NCI-H1105 treated with DMSO at 0.1 percent for 48 hours (cell line): ENCODE measurements at places on chromosomes 12 and 14.
A peak's percentile ranks its signal among the peaks of the same experiment; 100 is the strongest.

DNA sequence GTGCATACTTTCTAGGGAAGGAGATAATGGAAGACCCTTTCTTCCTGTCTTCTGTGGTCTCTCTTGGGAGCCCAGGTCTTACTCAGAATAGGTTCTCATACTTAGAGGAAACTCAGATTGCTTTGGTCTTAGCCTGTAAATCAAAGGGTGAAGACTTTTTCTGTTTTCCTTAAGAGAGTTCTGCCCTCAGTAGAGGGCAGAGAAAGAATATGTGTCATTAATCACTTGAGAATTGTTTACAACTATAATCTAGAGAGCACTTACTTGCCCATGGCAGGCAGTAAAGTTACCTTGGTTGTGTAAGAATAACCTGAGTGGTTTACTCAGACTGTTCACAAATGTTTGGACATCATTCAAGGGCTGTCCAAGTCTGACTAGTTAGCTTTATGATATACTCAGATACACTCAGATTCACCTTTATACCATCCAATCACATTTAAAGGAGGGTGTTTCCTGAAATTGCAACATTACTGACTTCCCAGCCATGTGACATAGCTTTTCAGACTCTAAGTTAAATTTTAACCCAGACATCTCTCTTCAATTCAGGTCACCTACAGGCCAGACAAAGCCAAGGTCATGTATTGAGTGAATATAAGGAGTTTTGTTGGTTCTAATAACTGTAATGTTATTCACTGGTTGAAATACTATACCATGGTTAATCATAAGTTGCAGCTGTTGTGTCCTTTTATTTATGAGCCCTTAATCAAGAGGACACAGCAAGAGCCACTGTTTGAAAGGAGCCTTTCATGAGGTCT, 372.2 kb downstream of the RAD51B start:
- DNase-seq: no peak

GRCh38 chr12:1443421-1444141, 150.8 kb downstream of the FBXL14 start:
- DNase-seq: no peak

DNA sequence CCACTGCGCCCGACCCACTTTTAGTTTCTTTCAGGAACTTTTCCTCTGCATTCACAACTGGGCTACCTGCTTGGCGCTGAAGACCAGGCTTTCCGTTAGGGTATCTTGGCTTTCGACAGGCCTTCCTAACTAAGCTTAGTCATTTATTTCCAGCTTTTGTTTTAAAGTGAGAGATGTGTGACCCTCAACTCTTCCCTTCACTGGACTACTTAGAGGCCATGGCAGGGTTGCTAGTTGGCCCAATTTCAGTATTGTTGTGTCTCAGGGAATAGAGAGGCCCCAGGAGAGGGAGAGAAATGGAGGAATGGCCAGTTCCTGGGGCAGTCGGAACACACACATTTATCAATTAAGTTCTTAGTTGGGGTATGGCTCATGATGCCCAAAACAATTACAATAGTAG, 10.4 kb downstream of the MTA1 start:
- no peak for DNase-seq

- no peak for DNase-seq
Measured at GRCh38 chr12:43285159-43285598, 266.8 kb downstream of the ADAMTS20 start.

DNA sequence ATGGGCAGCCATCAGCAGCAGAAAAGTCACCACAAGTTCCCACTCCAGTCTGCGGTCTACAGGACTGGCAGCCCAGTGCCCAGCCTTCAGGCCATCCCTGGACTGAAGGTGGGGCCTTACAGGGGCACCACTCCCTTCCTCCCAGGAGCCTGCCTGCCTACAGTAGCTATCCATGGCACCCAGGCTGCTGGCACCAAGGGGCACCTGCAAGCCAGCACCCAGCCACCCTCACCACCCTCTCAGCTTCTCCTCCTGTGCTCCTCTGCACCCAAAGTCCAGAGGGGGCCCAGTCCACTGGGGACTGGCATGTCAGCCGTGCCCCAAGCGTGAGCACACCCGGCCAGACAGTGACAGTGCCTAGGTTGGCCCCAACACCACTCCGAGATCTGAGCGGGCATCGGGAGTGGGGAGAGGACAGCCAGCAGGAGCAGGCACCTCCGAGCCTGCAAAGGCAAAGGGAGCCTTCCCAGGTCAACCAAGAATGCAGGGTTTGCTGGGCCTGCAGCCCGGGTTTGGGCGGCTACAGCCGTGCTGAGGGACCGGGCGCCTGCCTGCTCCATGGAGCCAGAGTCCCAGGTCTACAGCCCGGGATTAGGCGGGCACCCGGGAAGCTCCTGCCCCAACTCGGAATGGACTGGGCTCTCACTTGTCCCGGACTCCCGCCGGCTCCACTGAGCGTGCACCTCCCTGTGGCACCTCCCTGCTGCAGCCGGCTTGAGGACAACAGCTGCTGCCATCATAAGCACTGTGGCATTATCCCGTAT, 8.1 kb upstream of the OR6C65 start:
- no peak for DNase-seq

GRCh38 chr14:65853407-65853955, 441.0 kb downstream of the FUT8 start:
- no peak for DNase-seq

DNA sequence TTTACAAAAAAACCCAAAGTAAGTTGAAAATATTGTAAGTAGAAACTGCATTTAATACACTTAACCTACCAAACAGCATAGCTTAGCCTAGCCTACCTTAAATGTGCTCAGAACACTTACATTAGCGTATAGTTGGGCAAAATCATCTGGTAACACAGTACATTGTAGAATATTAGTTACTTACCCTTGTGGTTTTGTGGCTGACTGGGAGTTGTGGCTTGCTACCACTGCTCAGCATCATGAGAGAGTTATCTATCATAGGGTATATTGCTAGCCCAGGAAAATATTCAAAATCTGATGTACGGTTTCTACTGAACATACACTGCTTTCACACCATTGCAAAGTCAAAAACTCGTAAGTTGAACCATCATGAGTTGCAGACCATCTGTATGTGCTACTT, 141.7 kb upstream of the GARIN6 start:
- no peak for DNase-seq

DNA sequence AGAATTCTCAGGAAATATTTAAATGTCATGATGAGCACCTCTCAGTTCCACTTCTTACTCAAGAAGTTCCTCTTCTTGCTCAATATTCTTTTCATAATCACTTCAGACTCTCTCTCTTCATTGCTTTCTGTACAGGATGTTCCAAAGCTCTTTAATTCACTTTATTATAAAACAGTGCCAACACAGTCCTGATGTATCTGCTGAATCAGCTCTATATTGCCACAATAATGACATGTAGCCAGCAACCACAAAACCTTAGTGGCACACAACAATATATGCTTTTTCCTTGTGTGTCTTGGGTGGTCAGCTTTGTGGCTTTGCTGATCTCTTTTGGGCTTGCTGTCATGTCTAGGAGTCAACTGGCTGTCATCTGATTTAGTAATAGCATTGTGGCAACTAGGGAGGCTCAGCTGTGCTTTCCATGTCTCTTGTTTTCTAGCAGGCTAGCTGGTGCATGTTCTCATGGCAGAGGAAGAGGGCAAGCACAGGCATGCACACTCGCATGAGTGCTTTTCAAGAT, 52.8 kb upstream of the SLC2A13 start:
- DNase-seq: peak; percentile 98

GRCh38 chr12:47491516-47492305, 214.1 kb downstream of the RPAP3 start:
- DNase-seq: no peak

GRCh38 chr14:105865904-105866840, 339.8 kb downstream of the TMEM121 start:
- no peak for DNase-seq

GRCh38 chr14:80468331-80469122, 257.2 kb upstream of the DIO2 start:
- DNase-seq: no peak

DNA sequence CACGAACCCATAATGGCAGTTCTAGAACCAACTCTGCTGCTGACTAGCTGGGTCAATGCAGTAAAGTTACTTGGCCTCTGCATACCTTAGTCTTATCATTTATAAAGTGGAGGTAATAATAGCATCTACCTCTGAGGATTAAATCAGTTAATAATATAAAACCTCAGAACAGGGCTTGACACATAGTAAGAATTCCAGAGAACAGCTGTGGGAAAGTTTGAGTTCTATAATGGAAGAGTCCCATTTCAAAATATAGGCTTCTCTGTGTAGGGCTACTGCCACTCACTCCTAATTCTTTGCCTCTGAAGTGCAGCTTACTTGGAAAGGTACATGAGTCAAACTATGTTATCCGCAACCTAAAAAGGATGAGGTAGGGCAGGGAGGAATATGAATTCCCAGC, 269.2 kb upstream of the PRKD1 start:
- DNase-seq: no peak

GRCh38 chr14:105282098-105282725, 18.6 kb downstream of the BRF1 start:
- DNase-seq: no peak

DNA sequence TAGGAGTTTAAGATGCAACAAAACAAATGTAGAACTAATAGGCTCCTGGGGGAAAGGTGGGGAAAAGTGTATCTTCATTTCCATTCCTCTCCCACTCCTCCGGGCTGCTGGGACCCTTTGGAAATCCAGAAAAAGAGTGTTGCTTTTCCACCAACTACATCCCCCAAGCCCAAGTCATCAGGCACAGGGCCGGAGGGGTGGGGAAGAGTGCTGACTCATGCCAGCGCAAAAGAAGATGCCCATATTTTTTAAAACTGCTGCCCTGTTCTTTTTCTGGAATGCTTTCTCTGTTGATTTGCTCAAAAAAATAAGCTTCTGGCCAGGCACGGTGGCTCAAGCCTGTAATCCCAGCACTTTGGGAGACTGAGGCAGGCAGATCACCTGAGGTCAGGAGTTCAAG, 70.9 kb downstream of the TBK1 start:
- DNase-seq: no peak

DNA sequence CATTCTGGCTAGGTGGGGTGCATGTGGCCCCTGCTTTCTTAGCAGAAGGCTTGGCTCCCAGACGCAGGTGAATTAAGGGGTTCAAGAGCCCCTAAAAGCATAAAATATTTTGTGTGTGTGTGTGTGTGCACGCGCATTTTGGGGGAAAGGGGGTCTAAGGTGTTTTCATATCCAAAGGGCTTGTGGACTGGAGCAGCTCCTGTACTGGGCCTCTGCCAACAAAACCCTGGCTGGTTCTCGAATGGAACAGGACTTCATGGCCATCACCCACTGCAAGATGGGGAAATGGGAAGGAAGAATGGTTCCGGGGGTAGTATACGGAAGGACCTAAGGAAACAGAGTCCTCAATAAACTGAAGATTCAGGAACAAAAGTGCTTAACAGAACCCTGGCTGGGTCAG, 3.9 kb upstream of the ATN1 start:
- DNase-seq: no peak

DNA sequence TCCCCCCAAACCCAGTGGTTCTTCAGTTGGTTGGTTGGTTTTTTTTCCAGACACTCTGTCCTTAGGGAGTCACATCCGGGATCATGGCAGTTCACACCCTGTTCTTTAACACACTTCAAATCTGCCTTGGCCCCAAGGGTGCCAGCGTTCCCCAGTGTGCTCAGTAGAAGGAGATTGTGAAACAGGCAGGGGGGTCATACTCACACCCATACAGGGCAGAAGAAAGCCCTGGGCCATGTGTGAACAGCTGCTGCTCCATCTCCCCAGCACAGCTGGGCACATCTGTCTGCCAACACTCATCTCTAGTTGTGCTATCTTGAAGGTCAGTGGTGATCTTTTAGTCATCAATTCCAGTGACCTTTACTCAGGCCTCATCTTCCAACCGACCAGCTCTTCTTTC, 64.4 kb upstream of the FUT8 start:
- DNase-seq: no peak

DNA sequence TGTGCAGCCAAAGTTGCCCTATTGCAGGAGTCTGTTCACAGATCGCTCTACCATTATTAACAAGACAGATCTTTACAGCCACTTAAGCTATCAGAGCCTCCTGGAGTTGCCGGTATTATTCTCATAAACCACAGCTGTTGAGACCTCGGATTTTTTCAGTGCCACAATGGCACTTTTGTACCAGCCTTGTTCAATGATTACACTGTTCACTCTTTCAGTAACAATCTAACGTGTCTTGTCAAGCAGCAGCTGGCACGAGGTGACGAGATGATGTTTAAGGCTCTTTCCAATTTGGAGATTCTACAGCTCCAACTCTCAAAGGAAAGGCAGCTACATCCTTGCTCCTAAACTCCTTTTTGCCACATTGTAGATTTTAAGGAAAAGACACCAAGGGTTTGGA, 30.7 kb downstream of the LRIG3 start:
- DNase-seq: peak; percentile 74

- DNase-seq: peak; percentile 42
Measured at GRCh38 chr14:64704743-64705380, 638 bp downstream of the PLEKHG3 start.

DNA sequence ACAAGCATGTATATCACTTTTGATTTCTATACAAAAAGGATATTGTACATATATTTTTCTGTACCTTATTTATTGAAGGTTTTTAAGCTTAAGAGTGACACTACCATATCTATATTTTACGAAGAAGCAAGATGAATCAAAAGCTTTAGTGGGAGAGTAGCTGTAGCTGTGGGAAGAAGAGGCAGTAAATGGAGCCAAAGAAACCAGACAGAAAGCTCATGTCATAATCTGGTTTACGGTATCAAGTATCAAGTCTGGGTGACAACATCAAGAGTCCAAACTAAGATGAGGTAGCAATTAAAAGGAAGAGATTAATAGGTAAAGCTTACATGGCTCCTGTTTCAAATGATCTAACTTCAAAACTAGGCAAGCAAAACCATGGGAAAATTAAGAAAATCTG, 54.8 kb downstream of the CEP83 start:
- no peak for DNase-seq

GRCh38 chr12:121980191-121980891, 41.3 kb upstream of the BCL7A start:
- no peak for DNase-seq

DNA sequence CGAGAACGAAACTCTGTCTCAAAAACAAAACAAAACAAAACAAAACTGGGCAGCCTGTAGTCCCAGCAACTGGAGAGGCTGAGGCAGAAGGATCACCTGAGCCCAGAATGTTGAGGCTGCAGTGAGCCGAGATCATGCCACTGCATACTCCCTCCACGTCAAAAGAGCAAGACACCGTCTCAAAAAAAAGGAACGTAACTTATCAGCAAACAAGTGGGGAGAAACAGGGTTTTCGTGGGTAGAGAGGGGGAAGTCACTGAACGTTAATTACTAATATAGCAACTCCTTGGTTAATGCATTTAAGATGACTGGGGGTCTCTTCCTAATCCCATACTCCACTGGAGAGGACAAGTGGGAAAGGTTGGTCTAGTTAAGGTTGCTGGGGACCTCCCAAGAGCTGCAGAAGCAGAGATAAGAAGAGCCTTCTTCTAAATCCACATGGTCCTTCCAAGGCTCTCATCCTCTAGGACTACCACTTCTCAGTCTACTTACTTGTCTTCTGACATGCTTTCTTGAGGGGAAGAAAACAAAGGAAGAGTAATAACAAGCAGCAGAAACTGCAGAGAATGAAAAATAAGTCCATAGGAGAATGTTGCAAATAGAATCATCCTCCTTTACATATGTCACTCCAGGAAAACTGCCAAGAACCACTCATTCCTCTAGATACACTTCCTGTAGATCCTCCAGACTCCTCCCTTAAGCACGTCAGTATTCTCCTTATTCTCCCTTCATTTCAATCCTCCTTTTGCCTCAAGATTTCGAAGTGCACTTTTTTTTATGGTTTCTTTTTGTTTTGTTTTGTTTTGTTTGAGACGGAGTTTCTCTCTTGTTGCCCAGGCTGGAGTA, 5.8 kb downstream of the NUMB start:
- DNase-seq: no peak
